ENCODE measurements at places on chromosomes 3 and 15.

GRCh38 chr3:197713477-197713822, 23.3 kb downstream of the RUBCN start:
- no peak for DNase-seq

DNA sequence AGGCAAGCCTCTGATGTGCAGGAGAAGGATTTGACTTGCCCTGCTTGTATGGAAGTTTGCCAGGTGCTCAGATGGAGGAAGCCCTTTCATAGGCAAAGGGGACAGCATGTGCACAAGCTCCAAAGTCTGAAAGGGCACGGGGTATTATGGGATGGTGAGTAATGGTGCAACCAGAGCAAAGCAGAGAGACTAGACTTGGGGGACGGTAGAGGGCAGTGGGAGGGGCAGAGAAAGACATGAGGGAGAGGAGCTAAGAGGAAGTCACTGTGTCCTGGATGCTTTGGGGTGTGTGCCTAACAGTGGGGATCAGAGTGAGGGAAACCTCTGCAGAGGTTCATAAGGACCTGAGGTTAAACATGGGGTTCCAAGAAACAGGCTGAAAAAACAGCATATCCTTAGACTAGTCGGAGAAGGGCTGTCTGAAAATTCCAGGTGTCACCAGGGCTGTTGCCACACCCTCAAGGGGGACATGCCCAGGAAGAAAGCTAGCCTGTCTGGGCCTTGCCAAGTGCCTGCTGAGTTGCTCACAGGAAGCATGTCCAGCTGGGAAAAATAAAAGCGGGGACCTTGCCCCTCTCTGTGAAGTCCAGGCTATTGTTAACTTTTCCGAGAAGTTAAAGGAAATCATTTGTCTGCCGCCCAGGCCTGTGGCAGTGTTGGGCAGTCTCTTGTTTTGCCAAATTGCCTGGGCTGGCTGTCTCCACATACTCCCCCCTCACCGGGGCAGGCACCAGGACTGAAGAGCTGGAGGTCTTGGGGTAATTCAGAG, 47.1 kb downstream of the HRH1 start:
- no peak for DNase-seq

DNA sequence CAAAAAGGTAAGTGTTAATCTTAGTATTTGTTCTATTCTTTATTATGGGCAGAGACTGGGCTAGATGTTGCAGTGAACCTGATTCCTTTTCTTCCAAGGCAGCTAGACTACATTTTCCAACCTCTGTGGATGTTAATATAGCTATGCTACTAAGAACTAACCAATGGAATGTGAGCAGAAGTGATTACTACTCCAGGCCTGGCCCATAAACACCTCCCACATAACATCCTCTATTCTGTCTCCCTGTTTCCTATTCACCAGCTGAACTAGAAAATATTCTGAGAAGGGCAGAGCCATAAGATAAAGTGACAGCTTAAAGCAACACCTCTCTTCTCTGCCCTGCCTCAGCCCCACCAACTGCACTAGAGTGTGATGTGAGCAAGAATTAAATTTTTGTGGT, 29.4 kb downstream of the CD200R1L start:
- no peak for DNase-seq

DNA sequence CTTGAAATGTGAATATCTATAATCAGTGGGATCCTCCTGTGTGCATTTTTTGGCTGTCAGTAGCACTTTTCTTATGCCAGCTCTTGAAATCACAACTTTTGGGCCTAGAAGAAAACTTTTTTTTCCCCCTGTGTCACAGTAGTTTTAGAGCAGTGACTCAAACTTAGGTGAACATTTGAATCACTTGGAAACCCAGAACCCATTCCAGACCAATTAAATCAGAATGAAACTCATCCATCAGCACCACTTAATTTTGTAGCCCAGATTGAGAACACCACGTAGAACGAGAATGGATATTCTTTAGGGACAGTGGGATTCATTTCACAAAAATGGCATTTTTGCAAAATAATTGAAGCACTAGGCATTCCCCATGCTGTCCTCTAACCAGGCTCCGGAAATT, 224.8 kb upstream of the NANOGP8 start:
- DNase-seq = no peak

DNA sequence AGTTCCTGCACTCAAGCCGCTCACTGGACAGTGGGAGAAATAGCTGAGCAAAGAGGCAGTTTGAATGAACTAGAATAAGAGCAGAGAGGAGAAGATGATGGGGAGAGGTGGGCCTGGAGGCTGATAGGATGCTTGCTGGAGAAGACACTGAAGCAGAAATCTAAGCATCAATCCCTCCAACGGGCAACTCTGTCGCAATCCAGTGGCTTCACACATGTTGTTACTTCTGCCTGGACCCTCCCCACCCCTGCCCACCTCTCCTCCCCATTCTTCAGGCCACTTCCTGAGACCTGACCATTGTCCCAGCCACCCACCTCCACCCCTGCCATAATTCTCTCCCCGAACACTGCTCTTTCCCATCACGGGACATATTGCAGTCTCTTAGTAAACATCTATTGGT, 76.0 kb downstream of the SRGAP3 start:
- no peak for DNase-seq

GRCh38 chr15:52113235-52113634, 660 bp upstream of the BCL2L10 start:
- no peak for DNase-seq

Data from GM06990 (cell line).